Right ventricle myocardium superior (tissue), 1 donor: ENCODE measurements at places on chromosomes 2 and 18.

- no peak for DNase-seq
These were observed 56.4 kb upstream of the CYTIP start for GRCh38 chr2:157500334-157500733.

GRCh38 chr2:44578471-44579093, 216.8 kb downstream of the CAMKMT start:
- no peak for DNase-seq

GRCh38 chr2:34105006-34105767, 506.1 kb upstream of the FAM98A start:
- no peak for DNase-seq

DNA sequence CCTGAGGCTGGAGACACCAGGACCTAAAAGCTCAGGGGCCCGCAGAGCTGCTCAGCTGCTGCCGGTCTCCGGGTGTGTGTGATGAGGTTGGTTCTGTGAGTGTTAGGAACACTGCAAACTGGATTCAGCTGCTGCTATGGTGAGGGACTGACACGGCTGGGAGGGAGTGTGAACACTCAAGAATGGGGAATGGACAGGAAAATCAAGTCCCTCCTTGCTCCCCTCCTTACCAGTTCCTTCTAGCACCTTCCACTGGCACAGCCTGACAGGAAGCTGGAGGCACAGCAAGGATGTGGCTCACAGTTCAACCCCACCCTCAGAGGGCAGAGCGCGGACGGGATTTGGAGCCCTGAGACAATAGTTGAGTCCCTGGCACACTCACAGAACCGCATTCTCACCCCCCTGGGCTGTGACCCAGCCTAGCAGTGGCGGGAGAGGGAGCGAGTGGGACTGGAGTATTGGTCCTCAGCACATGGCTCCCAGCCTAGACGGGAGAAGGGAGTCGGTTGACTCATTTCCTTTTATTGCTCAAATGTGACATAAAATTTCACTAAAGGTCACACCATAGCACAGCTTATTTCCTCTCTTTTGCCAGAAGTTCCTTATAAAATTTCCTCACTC, 42.5 kb downstream of the LRRC30 start:
- DNase-seq, result peak; percentile 80

GRCh38 chr2:43000242-43001054, 208.1 kb upstream of the HAAO start:
- DNase-seq, result no peak

- no peak for DNase-seq
These were observed 41.9 kb upstream of the TMEM17 start for GRCh38 chr2:62547854-62548253.

GRCh38 chr18:63264871-63265270, 54.7 kb downstream of the BCL2 start:
- DNase-seq, result no peak

GRCh38 chr2:25980076-25980887, 2.0 kb downstream of the KIF3C start:
- DNase-seq, result no peak

DNA sequence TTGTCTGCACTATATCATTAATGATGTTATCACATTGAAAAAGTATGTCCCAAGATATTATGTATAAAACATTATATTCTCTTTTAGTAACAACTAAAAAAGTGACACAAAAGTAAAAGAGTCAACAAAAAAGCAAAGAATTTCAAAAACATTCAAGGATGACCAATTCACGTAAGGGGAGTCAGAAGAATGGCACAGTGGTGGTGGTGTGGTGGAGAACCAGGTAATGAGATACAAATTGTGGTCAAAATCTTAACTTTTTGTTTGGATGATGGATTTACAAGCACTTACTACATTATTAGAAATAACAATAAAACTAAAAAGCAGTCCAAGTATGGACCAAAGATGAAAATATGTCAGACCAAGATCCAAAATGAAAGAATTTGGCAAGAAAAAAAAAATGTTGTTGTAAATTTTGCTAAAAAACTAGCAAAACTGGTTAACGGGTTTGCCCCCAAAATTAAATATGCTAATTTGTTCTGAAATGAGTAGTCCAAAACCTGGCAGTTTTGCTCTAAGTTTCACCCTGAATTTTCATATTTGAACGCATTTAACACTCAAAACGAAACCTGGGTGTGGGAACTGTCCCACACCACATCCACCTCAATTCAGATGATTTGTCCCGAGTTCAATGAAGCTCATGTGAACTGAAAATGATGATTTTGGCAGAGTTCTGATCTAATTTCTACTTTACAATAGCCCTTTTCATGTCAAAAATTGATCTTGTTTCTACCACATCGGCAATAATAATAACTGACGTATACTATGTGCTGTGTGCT, 135.8 kb downstream of the IKZF2 start:
- no peak for DNase-seq

- no peak for DNase-seq
These were observed 94.6 kb upstream of the SKOR2 start for GRCh38 chr18:47346016-47346415.

GRCh38 chr2:111157071-111157661, 36.5 kb downstream of the BCL2L11 start:
- DNase-seq, result no peak

- no peak for DNase-seq
These were observed 590 bp downstream of the MDH1 start for GRCh38 chr2:63589148-63589958.

DNA sequence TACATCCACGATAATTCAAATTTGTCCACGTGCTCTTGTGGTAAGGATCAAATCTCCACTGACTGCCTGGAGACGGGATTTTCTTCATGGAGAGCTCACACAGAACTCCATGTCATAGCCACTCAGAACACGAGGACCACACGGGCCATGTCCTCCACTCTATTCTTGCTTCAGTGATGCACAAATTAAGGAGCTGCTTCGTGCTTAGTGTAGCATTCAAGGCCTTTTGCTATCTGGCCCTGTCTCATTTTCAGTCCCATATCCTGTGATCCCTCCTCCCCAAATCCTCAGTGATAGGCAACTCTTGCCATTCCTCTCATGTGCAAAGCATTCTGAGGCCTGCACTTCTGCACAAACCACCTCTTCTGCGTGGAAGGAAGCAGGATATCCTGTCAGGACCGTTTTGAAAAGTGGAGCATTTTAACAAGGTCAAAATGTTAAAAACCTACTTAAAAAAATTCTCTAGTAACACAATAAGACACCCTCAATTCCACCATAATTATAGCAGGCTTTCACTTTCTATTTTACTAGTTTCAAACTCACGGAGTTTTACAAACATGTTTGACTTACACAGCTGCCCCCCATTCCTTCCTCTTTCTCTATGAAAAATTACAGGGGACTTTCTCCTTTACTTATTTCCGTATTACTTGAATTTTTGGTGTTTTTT, 35.2 kb downstream of the ST3GAL5 start:
- DNase-seq, result no peak

GRCh38 chr2:127953128-127953718, 67.5 kb upstream of the AMMECR1L start:
- peak; percentile 72 for DNase-seq

- DNase-seq, result no peak
These were observed 63.3 kb downstream of the EDAR start for GRCh38 chr2:108925735-108926134.

DNA sequence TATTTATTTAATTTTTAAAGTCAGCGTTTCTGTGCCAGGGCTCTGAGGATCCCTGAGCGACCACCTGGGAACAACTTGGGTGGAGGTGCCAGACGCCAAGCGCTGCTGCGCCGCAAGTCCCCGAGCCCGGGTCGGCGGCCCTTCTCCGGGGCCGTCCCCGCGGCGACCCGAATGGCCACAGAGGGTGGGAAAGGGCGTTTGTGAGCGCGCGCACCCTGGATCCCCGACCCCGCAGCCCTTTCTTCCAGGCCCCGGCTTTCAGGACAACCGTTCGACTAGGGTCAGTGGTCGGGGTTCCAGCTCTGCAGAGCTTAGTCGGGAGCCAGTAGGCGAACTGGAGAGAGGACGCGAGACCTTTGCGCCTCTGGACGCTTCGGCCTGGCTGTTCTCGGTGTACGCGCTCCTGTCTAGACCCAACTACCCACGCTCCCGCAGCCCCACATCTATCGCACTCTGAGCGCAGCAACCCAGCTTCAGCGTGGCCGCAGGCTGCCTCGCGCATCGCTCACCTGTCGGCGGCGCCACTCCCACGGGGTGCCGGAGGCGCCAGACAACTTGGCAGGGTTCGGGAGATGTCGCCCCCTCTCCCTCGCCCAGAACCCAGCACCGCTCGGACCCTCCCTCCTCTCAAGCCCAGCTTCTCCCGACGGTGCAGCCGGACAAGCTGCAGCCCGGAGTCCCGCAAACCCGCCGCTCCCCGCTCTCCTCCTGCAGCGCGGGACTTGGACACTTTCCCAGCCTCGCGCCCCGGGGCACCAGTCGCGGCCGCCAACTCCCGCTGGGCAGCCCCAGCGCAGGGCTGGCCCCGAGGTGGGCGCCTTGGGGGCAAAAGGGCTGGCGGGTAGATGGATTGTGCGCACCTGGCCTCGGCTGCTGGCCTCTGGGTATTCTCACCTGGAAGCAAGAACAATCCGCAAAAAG, 758 bp downstream of the LYPD1 start:
- no peak for DNase-seq

GRCh38 chr18:69980982-69981804, 33.5 kb upstream of the CD226 start:
- no peak for DNase-seq

DNA sequence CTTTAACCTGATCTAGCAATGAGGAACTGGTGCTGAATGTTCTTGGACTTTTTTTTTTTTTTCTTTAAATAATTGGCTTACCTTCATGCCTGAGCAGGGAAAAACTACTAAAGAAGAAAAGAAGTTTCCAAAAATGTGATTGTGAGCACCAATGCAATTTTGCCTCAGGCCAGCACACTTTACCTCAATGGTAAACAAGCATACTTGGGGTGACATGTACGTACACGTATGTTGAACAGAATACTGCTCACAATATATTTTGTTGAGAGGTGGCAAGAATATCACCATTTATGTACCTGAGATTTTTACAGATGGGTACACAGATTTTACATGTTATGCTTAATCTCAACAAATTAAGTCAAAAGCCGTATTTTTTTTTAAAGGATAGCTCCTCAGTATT, 144.3 kb downstream of the FIGN start:
- no peak for DNase-seq

- DNase-seq, result no peak
These were observed 41.7 kb downstream of the ARL5A start for GRCh38 chr2:151786483-151786882.

DNA sequence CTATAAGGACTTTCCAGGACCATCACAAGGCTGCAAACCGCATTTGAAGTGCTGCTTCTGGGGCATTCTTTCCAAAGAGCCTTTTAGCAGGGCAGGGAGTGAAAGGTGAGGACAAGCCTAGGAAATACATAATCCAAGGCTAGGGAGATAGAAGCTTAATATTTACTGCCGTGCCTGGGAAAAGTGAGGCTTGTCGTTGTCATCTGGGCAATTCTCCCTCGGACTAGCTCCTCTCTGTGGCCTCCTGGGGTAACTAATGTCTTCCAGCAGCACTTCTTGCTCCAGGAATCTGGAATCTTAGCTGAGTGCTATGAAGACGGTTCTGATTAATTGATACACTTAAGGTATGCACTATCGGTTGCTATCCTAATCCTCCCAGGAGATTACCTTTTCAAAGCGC, 69.3 kb upstream of the ATL2 start:
- no peak for DNase-seq

DNA sequence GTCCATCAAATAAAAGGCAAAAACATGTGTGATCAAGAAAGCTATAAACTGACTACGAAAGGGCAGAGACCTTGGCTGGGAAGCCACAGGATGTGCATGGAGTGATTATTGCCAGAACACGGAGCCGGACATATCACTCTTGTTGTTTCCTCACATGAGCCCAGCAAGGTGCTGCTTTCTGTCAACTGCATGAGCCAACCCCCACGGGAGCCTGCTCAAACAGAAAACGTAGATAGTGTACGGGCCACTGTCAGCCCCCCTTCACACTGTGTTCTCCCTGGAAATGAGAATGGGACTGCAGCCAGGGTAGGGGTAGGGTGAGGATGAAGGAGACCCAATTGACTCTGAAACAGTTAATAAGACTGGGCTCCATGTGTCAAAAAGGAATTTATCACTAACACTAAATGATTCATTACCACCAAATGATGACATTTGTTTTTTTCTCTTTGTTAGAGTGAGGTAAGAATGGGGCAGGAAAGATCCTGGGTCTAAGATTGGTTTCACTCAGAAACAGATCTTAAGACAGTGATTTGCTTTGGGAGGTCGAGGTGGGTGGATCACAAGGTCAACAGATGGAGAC, 235.8 kb downstream of the MREG start:
- DNase-seq, result no peak

DNA sequence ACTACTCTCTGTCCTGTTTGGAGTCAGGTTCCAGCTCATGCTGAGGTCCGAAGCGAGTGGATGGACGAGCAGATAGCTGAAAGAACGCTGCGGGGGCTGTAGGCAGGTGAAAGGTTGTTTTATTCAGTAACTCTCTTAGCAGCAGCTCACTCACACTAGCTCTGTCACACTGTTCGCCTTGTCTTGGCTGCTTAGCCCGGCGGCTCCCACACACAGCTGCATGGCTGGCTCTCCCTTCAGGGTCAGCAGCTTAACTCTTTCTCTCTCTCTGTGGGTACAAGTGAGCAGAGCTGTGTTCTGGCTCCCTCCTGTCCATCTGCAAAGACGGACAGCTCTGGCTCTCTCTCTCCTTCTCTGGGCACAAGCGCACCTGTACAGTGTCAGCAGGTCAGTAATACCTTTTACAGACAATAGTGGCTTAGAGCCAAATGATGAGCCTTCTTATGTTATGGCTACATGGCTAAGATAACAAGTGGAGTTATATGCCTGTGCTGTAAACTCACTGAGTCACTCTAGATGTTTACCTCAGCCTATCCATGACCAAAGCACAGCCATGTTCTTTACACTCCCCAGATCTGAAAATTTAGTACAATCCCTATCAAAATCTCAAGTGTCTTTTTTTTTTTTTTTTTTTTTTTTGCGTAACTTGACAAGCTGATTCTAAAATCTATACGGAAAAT, 149.3 kb downstream of the GALNT1 start:
- DNase-seq, result peak; percentile 55

DNA sequence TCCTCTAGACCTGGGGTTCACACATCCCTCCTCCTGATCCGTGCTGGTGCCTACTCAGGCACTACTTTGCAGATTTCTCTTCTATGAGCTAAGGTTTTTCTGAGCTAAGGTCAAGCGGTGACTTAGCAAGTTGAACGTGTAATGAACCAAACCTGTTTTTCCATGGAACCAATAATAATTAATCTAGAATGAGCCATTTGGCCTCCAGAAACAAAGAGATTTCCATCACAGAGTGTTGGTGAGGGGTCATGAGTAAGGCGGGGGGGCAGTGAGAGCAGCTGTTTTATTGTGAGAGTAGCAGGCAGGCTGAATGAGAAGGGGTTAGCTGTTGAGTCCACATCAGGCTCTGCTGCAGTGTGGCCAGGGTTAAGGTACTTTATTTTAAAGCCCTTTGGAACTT, 112.0 kb upstream of the FOSL2 start:
- DNase-seq, result no peak
